ENCODE measurements at places on chromosomes 5 and 9. TPM values are rescaled to one million over a fixed set of nuclear protein-coding genes. Genes with fewer than 3 reads are reported as not detected.
A peak's percentile ranks its signal among the peaks of the same experiment; 100 is the strongest.

AHRR gene
- total RNA-seq, result 1.9 TPM

TBC1D2 gene
- 20.1 TPM for total RNA-seq

RLN1 gene
- total RNA-seq, result 0.48 TPM

LPAR1 gene
- 16.5 TPM for total RNA-seq

FCN2 gene
- total RNA-seq, result not detected

PROB1 gene
- 0.48 TPM for total RNA-seq

C9orf72 gene
- total RNA-seq, result 14.0 TPM

CRAT gene
- 62.3 TPM for total RNA-seq

PCDHA1 gene
- 0.13 TPM for total RNA-seq

GRCh38 chr5:80408484-80409366 lies 861 bp downstream of the ZFYVE16 start:
- DNase-seq, result no peak

GRCh38 chr5:79787448-79787847 lies 97.8 kb downstream of the CMYA5 start:
- DNase-seq, result no peak

DNA sequence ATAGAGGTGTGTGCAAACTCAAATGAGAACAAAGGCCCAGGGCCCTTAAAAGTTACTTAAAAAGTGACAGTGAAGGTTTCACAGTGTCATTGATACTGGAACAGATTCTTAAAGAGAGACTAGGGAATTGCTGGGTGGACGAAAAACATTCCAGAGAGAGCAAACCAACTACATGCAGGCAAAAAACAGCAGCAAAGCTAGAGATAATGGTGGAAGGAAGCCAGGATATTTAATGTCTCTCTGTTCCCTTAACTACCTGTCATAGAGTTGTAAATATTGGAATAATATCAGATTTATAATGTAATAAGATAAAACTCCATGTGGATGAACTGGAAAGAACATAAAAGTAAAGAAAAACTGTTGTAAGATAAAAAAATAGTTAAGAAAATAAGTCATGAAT lies 508.6 kb downstream of the TAF11L14 start:
- no peak for DNase-seq

- DNase-seq, result no peak
These were observed 76.5 kb downstream of the KCTD16 start for GRCh38 chr5:144247131-144247530.

DNA sequence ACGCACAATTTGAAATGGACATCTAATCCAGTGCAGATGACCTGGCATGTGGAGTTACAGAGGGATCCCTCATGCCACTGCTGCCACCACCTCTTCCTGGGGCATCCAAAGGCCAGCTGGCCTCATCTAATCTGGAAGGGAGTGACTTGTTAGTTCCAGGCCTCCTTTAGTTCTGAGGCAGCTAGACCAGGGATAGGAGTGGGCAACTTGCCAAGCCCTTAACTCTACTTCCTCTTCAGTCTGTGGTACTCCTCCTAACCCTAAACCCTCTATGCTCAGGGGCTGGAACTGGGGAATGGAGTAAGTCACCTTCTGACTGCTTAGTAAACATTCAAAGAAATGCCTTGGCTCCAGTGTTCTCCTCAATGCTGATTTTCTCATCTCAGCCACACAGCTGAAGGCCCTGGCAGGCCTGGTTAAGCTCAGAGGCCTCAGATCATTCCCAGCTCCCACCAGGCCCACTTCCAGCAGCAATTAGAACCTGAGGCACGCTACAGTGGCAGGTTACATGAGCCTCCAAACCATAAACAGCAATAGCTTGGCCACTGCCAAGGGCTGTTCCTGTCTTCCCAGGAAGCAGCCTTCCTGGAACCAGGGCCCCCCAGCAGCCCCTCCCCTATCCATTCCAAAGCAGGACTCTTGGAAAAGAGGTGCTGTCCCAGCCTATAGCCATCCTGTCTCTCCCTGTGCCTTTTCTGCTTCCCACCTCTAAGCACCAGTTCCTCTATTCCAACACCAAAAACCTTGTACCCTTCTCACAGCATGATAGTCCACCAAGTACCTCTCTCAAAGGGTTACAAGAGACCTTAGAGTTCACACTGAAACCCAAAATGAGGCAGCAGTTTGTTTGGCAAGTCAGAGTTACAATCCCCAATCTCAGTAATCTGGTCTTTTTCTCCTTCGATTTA lies 2.0 kb downstream of the EIF4EBP3 start:
- DNase-seq, result peak; percentile 73

GRCh38 chr9:135896205-135896604 lies 11.1 kb downstream of the CAMSAP1 start:
- DNase-seq, result no peak

DNA sequence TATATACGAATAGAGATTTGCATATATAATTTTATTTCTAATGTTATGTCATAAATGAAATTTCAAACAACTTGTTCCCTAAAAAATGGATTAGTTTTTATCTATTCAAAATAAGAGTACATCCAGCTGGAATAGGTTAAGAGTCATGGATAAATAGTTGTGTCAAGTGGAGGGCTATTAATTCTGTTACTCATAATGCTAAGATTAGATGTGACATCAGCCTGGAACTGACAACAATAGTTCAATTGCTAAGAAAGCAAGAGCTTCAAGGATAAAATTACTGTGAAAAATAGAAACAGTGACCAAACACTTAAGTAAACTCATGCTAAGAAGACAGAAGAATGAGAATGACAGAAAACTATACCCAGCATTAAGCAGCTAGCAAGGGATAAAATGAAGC lies 92.2 kb upstream of the CDH9 start:
- no peak for DNase-seq

GRCh38 chr5:160685219-160685618 lies 166.8 kb downstream of the ATP10B start:
- DNase-seq, result peak; percentile 87

- no peak for DNase-seq
These were observed 45.1 kb upstream of the HK3 start for GRCh38 chr5:176944268-176944667.

DNA sequence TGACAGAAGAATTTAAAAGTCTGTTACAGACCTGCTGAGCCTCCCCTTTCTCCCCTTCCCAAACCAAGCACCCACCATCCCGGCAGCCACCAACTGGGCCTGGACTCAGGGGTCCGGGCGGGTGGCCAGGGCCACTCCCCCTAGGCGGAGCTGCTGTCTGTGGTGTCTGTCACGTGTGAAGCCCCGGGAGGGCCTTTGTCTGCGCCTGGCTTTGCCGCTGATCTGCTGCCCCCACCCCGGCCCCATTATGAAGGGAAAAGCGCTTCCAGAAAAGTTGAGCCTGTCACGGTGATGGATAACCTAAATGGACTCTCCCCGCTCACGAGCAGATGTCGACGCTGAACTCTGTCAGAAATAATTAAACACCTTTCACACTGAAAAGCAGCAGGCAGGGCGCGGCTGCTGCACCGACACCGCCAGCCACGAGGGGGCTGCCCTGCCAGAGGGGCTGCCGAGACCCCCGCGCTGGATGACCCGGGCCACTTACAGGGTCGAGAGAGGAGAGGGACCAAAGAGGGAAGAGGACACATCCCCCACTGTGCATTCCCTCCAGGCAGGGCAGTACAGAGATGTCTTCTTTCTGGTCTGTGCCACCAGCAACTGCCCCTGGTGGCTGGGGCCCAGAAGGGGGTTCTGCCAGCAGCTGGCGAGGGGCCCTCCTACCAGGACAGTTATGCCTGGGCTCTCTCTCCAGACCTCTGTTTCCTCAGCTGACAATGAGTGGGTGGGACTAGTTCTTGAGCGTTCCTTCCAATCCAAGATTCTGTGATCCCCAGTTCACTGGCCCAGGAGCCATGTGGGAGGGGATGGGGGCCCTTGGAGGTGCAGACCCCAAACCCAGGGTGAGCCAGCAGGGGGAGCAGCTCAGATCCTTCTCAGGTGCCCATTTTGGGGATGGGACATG lies 36.0 kb upstream of the BARHL1 start:
- no peak for DNase-seq
